Adipocyte (in vitro differentiated cells): ENCODE measurements at places on chromosomes 2 and 18.

GRCh38 chr2:186717320-186718007 is 23.6 kb downstream of the FAM171B start:
- peak; percentile 34 for DNase-seq

DNA sequence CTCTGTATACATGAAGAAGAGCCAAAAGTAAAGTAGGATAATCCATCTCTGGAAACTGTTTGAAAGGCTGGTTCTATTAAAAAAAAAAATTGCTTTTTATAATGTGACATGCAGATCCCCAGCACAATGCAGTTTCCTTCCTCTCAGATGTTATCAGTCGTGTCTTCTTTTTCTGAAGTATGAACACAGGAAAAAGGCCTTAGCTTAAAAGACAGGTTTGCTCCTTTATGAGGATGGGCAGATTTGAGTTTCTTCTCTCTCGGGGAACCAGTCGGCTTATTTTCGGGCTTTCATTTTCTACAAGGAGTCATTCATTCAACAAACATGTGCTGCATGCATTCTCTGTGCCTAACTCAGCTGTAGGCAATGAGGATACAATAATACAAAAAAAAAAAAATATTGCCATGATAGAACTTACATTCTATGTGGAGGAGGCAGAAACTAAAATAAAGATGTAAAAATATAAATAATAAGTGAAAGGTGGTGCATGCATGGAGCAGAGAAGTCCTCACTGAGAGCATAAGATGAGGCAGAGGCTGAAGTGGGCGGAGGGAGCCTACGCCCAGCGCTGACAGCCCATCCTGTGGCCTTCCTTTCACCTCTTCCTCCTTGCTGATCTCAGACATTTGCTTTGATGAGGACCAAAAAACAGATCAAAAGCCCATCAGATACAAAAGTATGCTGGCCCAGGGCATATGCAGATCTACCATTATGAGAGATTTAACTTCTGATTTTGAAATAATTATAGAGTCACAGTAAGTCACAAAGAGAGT is at the start of gene CD226:
Gene CD226 (minus strand): TSS at position 513 of the 773 bp plus-strand sequence. CDS start 467 bp downstream, at position 46.
- DNase-seq: no peak

GRCh38 chr2:145460112-145460511 is 940.2 kb upstream of the ZEB2 start:
- no peak for DNase-seq

GRCh38 chr18:48983793-48984437 is 33.1 kb upstream of the SMAD7 start:
- DNase-seq: no peak
